ENCODE measurements at places on chromosomes 2 and 18. TPM values are rescaled to one million over a fixed set of nuclear protein-coding genes. Genes with fewer than 3 reads are reported as not detected.
A peak's percentile ranks its signal among the peaks of the same experiment; 100 is the strongest.

The RIT2 gene
- total RNA-seq, result not detected

The GCKR gene
- 0.71 TPM for total RNA-seq

The SIX2 gene
- total RNA-seq, result 3.6 TPM

The MYL1 gene
- total RNA-seq, result not detected

The CD226 gene
- total RNA-seq, result 3.1 TPM

The SPEG gene
- total RNA-seq, result 7.2 TPM

The FNDC4 gene
- total RNA-seq, result 6.3 TPM

The CXCR1 gene
- total RNA-seq, result 4.9 TPM

DNA sequence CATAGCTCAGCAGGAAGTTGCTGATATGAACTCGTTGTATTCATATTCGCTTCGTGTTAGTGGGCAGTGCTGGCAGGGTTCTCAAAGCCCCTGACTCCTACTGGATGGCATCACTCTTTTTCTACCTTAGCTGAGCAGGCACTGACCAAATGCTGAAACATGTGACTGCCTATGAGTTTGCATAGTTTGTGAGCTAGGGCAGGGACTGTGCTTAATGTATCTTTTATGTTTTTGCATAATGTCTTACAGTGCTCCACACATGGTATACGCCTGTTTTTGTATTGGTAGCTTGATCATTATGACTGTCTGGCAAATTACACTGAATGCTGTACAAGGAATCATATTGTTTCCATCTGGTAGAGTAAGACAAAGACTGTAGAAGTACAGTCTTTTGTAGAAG is 305.3 kb downstream of the PARD3B start:
- DNase-seq, result no peak

DNA sequence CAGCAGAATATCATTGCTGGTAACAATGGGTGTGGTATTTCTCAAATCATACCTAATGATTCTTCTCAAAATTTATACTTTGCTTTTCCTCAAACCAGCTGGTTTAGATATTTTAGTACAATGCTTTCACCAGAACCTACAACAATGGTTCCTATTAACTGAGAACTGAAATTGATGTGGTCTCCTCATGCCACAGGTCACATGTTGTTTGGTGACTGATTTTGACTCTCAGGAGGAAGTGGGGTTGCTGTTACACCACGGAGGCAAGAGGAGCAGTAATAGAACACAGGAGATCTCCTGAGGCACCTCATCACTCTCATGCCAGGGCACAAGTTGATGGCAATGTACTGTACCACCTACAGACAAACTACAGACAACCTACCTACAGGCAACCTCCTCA is 3.0 kb upstream of the CEP68 start:
- DNase-seq, result no peak

GRCh38 chr2:3242747-3243369 is 134.8 kb downstream of the EIPR1 start:
- DNase-seq, result no peak

GRCh38 chr2:120442923-120443571 is 97.1 kb downstream of the INHBB start:
- DNase-seq, result peak; percentile 56

GRCh38 chr2:175579646-175580045 is 398.1 kb upstream of the ATP5MC3 start:
- no peak for DNase-seq

DNA sequence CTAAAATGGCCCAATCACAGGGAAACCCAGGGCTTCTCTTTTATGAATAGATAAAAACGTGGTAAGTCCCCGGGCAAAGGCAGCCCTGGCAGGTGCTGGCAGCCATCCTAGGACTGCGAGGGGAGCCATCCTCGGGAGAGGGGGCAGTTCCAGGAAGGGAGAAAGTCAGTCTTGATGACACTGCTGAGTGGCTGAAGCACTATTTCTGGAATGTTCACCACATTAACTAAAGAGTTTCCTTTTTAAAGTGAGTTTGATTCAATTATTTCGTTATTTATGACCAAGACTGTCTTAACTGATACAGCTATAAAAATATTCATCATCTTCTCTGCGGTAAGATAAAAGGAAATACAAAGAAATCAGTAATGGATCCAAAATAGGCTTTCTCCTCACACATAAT is 20.4 kb downstream of the TTR start:
- DNase-seq, result no peak

DNA sequence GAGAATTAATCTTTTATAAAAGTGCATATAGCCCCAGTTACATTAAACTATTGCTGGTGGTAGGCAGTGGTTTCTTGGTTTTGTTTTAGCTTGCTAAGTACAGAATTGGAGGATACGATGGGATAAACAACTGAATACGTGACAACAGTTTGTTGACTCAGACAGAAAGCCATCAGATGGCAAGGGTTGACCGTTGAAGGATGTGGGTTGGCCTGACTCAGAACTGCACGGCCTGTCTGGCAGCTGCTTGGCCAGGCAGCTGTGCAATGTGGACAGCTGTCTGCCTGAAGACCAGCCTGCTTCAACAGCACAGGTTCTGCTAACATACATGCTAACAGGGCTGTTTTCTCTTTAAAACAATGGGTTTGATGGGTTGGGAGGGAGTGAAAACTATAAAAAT is 46.6 kb downstream of the PRKRA start:
- DNase-seq, result no peak

GRCh38 chr2:60450488-60450887 is 103.0 kb downstream of the BCL11A start:
- DNase-seq, result no peak

- no peak for DNase-seq
Measured at GRCh38 chr2:85680707-85681371, 12.8 kb upstream of the SFTPB start.

DNA sequence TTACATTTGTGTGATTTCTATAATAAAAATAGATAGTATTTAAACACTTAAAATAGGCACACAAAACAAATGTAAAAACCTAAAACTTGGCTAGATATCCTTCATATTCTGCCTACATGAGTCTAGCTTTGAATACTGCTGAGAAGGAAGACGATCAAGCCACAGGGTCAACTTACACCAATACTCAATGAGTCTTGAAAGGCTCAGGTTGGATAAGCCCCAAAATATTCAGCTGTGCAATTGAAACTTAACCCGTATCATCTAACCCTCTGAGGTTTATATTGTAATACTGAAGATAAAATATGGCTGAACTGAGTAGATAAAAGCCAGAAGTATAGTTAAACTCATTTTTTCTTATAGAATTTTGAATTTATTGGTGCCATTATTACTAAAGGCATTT is 313.0 kb upstream of the NRXN1 start:
- DNase-seq, result no peak

DNA sequence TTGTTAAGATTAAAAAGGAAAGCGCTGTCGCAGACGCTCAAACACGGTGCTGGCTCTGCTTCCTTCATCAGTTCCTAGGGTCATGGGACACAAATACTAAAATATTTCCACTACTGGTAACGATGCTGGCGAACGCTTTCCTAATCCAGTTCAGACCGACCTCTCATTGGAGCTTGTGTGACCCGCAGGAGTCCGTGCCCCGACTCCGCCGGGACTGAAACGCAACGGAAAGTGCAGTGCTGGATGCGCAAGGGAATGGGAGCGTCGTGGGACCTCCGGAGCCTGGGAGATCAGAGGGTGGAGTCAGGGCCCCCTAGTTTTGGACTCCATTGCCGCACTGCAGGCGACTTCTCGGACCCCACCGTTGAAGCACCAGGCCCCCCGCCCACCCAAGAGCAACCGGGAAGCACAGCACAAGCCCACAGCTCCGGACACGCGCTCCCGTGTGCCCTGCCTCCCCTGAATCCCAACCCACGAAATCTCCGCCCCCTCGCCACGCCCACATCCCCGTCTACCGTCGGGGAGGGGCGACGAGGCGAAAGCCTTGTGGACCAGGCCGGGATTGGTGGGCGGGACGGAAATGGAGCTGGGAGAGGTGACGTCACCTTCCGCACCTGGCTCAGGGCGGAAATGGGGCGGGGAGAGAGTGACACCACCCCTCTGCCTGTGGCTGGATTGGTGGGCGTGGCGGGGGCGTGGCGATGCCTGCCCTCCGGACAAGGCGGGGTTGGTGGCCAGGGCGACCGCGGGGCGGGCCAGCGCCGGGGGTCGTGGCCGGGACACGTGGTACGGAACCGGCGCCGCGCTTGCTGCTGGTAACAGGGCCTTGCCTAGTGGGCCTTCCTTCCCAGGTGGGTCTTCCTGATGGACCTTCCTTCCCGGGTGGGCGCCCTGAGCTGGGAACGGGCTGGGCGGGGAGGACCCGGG is at the start of gene CNDP2:
Gene CNDP2 (plus strand): TSS at position 783 of the 927 bp plus-strand sequence. CDS start 3,611 bp downstream, outside the sequence.
- peak; percentile 100 for DNase-seq

GRCh38 chr2:144448389-144449027 is 71.4 kb downstream of the ZEB2 start:
- DNase-seq, result no peak

GRCh38 chr2:32918774-32919173 is 28.0 kb upstream of the LTBP1 start:
- DNase-seq, result no peak

DNA sequence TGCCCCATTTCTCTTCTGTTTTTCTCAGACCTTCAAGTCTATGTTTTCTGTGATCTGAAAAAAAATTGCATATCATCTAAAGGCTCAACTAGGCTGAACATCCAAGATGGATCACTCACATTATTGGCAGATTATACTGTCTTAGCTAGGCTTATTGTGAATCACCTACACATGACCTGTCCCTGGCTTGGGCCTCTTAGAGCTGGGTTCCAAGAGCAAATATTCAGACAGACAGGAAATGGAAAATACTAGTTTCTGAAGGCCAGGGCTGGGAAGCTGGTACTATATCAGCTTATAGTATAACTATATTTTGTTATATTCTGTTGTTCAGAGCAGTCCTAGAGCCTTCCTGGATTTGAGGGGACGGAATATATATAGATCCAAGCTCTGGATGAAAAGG is 90.3 kb downstream of the PIK3C3 start:
- DNase-seq, result no peak

Measured in sciatic nerve (tissue), 2 donors.